Activated naive CD8-positive, alpha-beta T cell treated with anti-CD3 and anti-CD28 coated beads, Interleukin-2, amount 50 U/mL, for 24 hours (primary cell): ENCODE measurements at places on chromosomes 2 and 18.

DNA sequence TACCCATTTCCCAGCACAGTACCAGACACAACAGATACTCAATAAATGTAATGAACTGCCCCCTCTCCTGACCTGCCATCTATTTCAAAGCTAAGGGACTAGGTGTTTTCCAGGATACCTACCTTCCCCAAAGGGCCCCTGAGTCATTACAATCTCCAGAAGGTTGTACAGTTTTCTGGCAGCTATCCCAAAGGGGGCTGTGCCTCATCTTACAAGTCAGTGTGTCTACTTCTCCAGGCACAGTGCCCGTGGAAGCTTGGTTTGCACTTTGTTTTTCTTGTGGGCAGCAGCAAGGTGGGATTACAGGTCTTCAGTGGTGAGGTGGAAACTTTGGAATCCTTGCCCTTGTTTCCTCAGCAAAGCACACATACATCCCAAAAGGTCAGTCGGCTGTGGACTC is 62.8 kb upstream of the CYP26B1 start:
- H3K27me3 ChIP-seq = no peaks in the 10 kb centered on the region
- H3K36me3 ChIP-seq = no peaks in the 10 kb centered on the region
- no peak overlapping the region for H3K27ac ChIP-seq
- no peak overlapping the region for H3K4me3 ChIP-seq
- H3K4me1 ChIP-seq = no peaks in the 10 kb centered on the region

DNA sequence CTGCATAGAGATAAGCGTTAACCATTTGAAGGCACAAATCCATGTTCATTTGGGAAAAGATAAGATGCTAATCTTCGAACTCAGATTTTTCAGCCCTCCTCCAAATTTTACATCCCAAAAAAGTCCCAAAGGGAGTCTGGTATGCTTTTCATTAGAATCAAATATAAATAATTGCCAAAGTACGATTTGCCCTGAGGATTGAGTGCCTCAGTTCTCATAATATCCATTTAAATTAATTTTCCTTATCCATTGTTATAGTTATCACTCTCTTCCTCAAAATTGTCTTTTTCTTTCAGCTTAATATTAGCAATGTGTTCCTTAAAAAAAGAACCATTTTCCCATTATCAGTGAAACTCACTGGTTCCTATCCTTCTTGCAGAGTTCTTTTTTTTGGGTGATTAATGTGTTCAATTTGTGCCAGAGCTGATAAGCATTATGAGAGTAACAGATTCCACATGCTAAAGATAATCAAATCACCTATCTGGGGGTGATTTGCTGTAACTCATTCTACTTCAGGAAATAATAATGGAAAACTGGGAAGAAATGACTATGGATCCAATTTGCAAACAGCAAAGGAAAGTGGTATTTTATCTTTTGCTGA is 686 bp downstream of the HNMT start:
- H3K27me3 ChIP-seq = peaks cover 3% of the 10 kb centered on the region
- H3K4me3 ChIP-seq = no peak overlapping the region
- H3K27ac ChIP-seq = no peak overlapping the region
- no peaks in the 10 kb centered on the region for H3K36me3 ChIP-seq
- H3K4me1 ChIP-seq = no peaks in the 10 kb centered on the region

- no peak for DNase-seq
- no peak overlapping the region for H3K4me3 ChIP-seq
- H3K27ac ChIP-seq = no peak overlapping the region
Observed at GRCh38 chr18:69691008-69691760, 256.5 kb downstream of the CD226 start.

GRCh38 chr18:79987566-79987965 is 797 bp downstream of the TXNL4A start:
- H3K4me1 ChIP-seq = peaks cover 47% of the 10 kb centered on the region
- H3K36me3 ChIP-seq = peaks cover 36% of the 10 kb centered on the region
- peak overlapping the region; percentile 85 for H3K27ac ChIP-seq
- H3K27me3 ChIP-seq = no peaks in the 10 kb centered on the region

GRCh38 chr2:239203443-239204135 is 197.2 kb downstream of the HDAC4 start:
- peaks cover 2% of the 10 kb centered on the region for H3K36me3 ChIP-seq
- H3K27ac ChIP-seq = no peak overlapping the region
- H3K4me1 ChIP-seq = peaks cover 23% of the 10 kb centered on the region
- no peak for DNase-seq
- H3K4me3 ChIP-seq = no peak overlapping the region
- no peaks in the 10 kb centered on the region for H3K27me3 ChIP-seq

GRCh38 chr2:64601785-64602391 is 51.8 kb downstream of the SERTAD2 start:
- H3K27me3 ChIP-seq = no peaks in the 10 kb centered on the region
- no peak overlapping the region for H3K4me3 ChIP-seq
- peaks cover 12% of the 10 kb centered on the region for H3K4me1 ChIP-seq
- no peak for DNase-seq

DNA sequence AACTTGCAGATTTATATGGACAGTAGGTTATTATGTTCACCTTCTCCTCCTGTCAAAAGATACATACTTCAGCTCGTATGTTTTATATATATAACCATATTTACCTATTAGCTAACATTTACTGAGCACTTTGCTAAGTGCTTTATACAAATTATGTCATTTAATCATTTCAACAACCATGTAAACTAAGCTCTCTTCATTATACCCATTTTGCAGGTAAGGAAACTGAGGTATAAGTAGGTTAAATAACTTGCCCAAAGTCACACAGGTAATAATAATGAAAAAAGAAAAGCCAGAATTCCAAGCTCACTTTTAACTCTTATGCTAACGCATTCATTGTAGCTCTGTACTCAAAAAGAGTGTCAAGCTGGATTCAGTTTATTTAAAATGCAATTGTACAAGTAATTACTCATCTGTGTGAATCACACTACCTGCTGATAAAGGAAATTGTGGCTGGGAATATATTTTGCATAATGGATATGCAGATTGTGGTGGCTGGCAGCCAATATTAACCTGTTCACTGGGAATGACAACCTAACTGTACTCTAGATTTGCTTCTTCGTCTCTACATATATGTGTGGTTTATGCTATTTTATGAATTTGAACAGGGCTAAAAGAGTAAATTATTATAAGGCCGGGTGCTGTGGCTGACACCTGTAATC is 20.6 kb downstream of the SLC16A14 start:
- no peaks in the 10 kb centered on the region for H3K36me3 ChIP-seq
- H3K4me3 ChIP-seq = no peak overlapping the region
- DNase-seq = no peak
- H3K4me1 ChIP-seq = peaks cover 16% of the 10 kb centered on the region
- H3K27ac ChIP-seq = no peak overlapping the region

GRCh38 chr2:155250800-155251199 is 552.3 kb downstream of the KCNJ3 start:
- H3K36me3 ChIP-seq = no peaks in the 10 kb centered on the region
- no peak overlapping the region for H3K4me3 ChIP-seq
- no peaks in the 10 kb centered on the region for H3K4me1 ChIP-seq

DNA sequence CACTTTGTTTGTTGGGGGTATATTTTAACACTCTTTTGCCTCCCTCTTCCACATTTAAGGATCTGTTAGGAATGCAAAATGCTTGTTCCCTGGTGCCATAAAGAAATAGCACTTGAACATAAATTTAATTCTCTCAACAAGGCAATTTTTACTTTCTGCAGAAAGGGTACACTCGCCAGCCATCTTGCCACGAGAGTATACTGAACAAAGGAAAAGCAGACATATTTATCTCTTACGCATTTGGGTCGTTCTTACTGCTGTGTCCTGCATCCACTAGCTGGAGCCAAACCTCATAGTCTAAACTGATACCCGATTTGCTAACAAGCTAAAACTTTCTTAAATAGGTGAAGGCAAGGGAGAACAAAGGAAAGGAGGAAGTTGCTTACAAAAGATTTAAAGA is 129.5 kb downstream of the B3GNT2 start:
- H3K27ac ChIP-seq = no peak overlapping the region
- H3K36me3 ChIP-seq = peaks cover 1% of the 10 kb centered on the region
- no peak overlapping the region for H3K4me3 ChIP-seq
- DNase-seq = no peak
- H3K27me3 ChIP-seq = no peaks in the 10 kb centered on the region

DNA sequence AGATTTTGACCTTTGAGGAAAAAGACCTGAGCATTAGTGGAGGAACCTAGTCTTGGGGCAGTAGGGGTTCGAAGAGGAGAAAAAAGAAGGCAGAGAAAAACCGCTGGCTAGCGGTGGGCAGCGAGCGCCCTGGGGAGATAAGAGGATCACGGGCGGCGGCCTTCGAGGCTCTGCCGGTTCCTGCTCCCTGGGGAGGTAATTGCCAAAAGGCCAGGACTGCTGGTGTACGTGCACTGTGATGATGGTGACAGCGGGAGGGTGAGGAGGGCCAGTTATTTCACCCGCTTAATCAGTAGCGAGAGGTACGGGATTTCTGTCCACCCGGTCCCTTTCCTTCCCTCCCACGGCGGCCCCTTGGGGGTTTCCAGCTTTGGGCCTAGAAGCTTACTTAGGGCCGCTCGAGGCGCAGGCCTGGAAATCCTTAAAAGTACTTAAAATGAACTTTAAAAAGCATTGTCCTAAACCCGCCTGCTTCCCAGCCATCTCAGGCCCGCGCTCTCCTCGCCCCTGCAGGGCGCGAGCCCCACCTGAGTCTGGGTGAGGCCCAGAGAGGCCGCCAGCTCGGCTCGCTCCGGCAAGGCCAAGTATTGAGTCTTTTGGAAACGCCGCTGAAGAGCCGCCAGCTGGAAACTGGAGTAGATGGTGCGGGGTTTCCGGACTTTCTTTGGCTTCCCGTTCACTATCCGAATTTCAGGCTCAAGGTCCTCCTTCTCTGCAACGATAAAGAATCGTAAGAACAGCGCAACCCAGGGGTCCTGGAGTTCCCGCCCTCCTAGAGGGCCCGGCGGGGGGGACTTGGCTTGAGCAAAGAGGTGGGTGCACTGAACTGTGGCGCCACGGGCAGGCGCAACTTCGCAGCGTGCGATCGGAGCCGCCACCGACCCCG is 1.5 kb downstream of the DLX2 start:
- peaks cover 1% of the 10 kb centered on the region for H3K36me3 ChIP-seq
- peak overlapping the region; percentile 76 for H3K4me3 ChIP-seq
- no peak for DNase-seq
- H3K27ac ChIP-seq = peak overlapping the region; percentile 64
- peaks cover 73% of the 10 kb centered on the region for H3K27me3 ChIP-seq

DNA sequence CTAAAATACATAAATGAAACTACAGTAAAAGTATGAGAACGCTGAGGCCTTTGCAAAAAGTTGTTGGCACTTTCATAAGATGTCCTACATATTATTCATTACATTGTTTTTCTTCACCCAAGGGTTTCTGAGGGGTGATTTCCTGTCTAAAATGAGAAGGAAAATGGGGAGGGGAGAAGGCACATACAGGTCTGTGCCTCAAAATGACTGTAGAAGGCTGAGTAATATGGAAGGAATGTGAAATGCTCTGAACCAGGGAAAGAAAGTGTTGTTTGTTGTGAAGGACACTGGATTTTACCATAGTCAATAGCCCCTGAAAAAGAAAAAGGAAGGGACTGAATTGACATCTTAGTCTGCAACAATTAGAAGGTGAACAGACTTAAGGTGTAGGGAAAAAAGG is 99.5 kb upstream of the RNF152 start:
- no peak for DNase-seq
- H3K4me3 ChIP-seq = no peak overlapping the region
- no peak overlapping the region for H3K27ac ChIP-seq
- H3K36me3 ChIP-seq = no peaks in the 10 kb centered on the region

GRCh38 chr2:134201533-134201932 is 52.3 kb upstream of the MGAT5 start:
- H3K36me3 ChIP-seq = peaks cover 5% of the 10 kb centered on the region
- peaks cover 51% of the 10 kb centered on the region for H3K4me1 ChIP-seq
- no peak overlapping the region for H3K4me3 ChIP-seq
- no peak for DNase-seq

DNA sequence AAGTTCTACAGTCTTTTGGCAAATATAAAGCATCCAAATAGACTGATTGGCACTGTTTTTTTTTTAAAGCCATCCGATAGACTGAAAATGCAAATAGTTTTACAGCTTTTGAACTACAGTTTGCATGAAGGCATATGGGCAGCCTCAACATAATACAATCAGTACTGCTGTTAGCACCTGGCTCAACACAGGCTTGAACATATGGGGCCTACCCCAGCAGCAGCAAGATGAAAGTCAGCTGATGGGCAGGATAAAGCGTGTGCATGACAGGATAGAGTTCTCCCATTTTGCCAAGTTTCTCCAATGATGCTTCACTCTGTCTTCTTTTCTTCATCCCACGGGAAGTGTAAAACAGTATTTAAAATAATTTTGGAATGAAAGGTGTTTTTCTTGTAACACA is 1.3 kb upstream of the AKAIN1 start:
- H3K4me3 ChIP-seq = no peak overlapping the region
- H3K4me1 ChIP-seq = peaks cover 2% of the 10 kb centered on the region
- no peak overlapping the region for H3K27ac ChIP-seq
- H3K36me3 ChIP-seq = no peaks in the 10 kb centered on the region
- DNase-seq = no peak

DNA sequence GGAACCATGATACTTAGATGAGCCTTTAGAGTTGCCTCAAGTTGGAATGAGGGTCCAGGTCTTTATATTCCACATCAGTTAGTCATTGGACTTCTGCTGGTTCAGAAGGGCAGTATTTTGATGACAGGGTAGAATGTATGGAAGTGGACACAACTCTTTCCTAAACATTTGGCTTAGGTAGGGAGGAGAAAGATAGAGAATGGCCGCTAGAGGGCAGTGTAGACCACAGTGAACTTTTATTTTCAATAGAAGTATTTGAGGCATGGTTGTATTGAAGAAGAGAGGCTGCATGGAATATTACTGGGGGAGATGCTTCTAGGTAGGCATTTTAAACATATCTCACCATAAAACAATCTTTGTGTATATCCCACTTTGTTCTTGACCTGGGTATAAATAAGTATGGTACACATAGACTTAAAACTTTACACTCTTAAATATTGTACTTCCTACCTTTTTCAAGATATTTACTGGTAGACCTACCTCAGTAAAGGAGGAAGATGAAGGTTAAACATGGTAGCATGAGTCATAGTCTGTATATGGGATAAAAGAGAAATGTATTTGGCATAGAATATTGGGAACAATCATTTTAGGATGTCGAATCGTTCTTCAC is 497.6 kb upstream of the FAM98A start:
- H3K27me3 ChIP-seq = peaks cover 3% of the 10 kb centered on the region
- H3K4me3 ChIP-seq = no peak overlapping the region
- peak; percentile 44 for DNase-seq
- no peaks in the 10 kb centered on the region for H3K36me3 ChIP-seq
- H3K4me1 ChIP-seq = no peaks in the 10 kb centered on the region

DNA sequence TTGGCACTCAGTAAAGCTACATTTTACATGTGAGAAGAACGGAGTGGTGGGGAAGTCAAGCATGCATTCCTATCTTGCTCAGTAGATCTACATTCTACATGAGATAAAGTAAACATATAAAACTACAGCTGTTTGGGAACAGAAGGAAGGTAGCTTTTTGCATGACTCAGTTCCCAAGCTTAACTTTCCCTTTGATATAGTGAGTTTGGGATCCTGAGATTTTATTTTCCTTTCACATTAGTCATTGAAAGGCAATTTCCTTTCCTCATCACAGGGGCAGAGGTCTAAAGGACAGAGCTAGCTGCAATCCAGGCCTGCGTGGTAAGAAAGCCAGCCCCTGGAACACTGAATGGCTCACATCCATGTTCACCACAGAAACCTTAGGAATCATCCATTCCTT is 257.2 kb downstream of the SRBD1 start:
- DNase-seq = no peak
- no peaks in the 10 kb centered on the region for H3K36me3 ChIP-seq
- no peaks in the 10 kb centered on the region for H3K4me1 ChIP-seq
- no peak overlapping the region for H3K27ac ChIP-seq
- no peaks in the 10 kb centered on the region for H3K27me3 ChIP-seq
- no peak overlapping the region for H3K4me3 ChIP-seq
